ENCODE measurements at places on chromosomes 3 and 15. TPM values are rescaled to one million over a fixed set of nuclear protein-coding genes. Genes with fewer than 3 reads are reported as not detected.

The LRTM1 gene
- polyA plus RNA-seq: 29.2 TPM

The PLA2G4D gene
- polyA plus RNA-seq: 0.05 TPM

The PLCB2 gene
- 5.2 TPM for polyA plus RNA-seq

The DNASE1L3 gene
- 5.9 TPM for polyA plus RNA-seq

The NGLY1 gene
- polyA plus RNA-seq: 32.6 TPM

The CD86 gene
- 2.5 TPM for polyA plus RNA-seq

The DHX30 gene
- 33.5 TPM for polyA plus RNA-seq

The SLC35A5 gene
- 36.3 TPM for polyA plus RNA-seq
